ENCODE measurements at places on chromosomes 16 and 17.

DNA sequence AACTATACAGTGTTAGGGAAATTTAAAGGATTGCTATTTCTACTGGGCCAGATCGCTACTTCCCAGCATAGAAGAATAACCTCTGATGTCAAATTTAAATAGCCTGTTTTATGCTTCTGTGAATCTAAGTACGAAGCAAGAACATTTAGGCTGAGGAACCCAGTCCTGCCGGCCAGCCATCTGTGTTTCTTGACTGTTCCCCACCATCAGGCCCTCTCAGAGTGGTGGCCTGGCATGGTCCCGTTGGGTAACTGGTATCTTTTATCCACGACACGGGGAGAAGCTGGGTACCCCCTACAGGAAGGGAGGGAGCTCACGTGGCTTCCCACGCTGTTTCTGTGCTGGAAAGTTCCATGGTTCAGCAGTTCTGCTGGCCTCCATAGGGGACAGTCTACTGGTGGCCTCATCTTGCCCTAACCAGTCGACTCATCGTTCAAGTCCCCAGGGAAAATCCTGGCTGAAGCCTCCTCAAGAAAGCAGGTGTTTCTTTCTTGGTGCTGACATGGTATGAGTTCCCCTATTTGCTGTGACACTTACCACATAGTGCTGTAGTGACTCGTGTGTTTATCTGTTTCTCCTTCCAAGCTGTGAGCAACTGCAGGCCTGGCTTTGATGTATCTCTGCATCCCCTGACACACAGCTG lies 201.7 kb upstream of the NLRP1 start:
- no peak for DNase-seq

GRCh38 chr17:43212641-43213490 lies 1.2 kb downstream of the TMEM106A start:
- DNase-seq: peak; percentile 4

- no peak for DNase-seq
Measured at GRCh38 chr17:42359133-42359532, 29.1 kb downstream of the STAT3 start.

- no peak for DNase-seq
Measured at GRCh38 chr16:51133183-51133582, 17.9 kb downstream of the SALL1 start.

GRCh38 chr16:74679983-74680382 lies 13.3 kb upstream of the RFWD3 start:
- no peak for DNase-seq

GRCh38 chr16:85466304-85466700 lies 146.8 kb upstream of the GSE1 start:
- DNase-seq: no peak

DNA sequence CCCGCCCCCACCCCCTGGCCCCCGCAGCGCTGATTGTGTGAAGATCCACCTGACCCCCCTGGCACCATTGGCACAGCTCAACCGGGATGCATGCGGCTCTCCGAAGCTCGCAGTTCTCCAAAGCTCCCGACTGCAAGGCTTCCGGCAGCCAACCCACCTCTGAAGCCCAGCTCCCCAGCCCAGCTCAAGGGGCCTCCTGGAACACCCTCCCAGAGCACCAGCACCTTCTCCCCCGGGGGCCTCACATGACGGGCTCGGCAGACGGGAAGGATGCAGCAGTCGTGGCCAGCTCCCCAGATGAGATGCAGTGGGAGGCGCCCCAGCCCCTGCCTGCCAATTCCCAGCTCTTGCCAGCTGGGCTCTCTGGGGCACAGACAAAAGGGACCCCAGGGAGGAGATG lies 215.3 kb downstream of the ZNF423 start:
- no peak for DNase-seq

GRCh38 chr17:82116246-82116645 lies 18.2 kb upstream of the FASN start:
- no peak for DNase-seq

DNA sequence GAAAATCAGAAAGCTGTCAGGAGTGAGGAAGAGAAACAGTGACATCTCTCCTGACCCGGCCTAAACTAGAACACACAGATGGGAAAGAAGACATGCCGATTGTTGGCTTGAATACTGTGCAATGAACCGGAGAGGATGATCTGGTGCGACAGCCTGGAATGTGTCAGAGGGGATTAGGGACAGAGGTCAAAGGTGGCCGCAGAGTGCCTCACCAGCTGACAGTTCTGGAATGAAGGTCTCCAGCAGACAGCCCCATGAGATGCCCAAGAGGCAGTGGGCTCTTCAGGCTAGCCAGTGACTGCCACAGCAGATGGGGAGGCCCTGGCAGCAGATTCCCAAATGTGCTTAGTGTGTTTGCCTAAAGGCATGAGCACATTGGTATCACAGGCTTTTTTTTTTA lies 623.2 kb downstream of the CDH8 start:
- DNase-seq: no peak

- no peak for DNase-seq
Measured at GRCh38 chr17:50274142-50274896, at the start of gene TMEM92. TMEM92 (plus strand) TSS chr17:50274466; CDS start chr17:50274502, 36 bp downstream.

- no peak for DNase-seq
Measured at GRCh38 chr17:45311760-45312476, 4.9 kb downstream of the MAP3K14 start.

- no peak for DNase-seq
Measured at GRCh38 chr17:42431758-42432161, 8.7 kb upstream of the CAVIN1 start.

GRCh38 chr17:60959696-60960095 lies 282.0 kb downstream of the BCAS3 start:
- no peak for DNase-seq

DNA sequence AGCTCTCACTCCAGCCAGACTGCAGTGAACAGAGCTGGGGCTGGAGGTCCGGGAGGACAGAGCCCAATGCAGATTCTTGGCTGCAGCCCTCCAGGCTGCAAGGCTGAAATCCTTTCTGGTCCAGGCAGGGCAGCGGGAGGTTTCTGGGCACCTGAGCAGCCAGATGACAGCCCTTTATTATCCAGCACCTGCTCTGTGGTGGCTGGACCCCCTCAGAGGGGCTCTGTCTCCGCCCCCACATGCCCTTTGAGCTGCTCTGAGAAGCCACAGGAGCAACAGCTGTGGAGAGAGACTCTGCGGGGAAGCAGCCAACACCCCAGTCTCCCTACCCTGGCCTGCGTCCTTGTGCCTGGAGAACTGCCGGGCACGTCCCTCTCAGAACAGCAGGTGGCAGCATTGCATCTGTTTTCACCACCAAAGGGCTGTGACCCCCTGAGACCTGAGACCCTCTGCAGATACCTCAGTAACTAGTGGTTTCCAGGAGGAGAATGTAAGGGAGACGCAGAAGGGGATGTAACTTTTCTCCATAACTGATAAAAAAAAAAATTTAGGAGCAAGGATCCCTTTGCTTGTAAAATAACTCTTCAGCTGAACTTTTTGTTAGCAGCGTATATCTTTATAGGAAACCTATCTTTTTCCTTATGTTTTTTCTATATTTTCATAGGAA lies 3.7 kb upstream of the CNP start:
- no peak for DNase-seq

GRCh38 chr16:15966836-15967546 lies 17.6 kb downstream of the ABCC1 start:
- no peak for DNase-seq

DNA sequence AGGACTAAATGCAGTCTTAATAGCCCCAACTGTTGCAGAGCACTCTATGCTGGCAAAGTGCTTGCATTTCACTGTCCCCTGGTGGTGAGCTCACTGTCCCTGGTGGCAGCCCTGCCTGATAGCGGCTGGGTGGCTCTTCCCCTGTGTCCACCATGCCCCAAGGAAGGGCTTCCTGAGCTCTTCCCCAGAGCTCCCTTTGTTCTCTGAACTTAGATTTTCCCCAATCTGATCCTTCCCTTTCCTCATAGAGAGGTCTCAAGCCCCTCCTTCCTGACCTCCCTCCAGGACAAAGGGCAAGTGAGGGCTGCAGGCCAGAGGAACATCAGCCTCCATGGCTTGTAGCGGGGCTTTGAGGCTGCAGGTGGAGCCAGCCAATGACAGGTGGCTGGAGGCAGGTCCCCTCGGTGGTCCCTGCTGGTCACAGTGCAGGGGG lies 17.0 kb downstream of the BEAN1 start:
- DNase-seq: no peak

GRCh38 chr16:85289760-85290625 lies 177.7 kb upstream of the CIBAR2 start:
- DNase-seq: no peak

- DNase-seq: no peak
Measured at GRCh38 chr17:29616300-29617048, 6.2 kb downstream of the CORO6 start.

GRCh38 chr17:36493956-36494355 lies 7.5 kb downstream of the ZNHIT3 start:
- DNase-seq: no peak

GRCh38 chr17:50198026-50198669 lies 3.3 kb downstream of the COL1A1 start:
- peak; percentile 11 for DNase-seq

All from LNCaP clone FGC (cell line).